ENCODE measurements at places on chromosomes 3 and 15.

DNA sequence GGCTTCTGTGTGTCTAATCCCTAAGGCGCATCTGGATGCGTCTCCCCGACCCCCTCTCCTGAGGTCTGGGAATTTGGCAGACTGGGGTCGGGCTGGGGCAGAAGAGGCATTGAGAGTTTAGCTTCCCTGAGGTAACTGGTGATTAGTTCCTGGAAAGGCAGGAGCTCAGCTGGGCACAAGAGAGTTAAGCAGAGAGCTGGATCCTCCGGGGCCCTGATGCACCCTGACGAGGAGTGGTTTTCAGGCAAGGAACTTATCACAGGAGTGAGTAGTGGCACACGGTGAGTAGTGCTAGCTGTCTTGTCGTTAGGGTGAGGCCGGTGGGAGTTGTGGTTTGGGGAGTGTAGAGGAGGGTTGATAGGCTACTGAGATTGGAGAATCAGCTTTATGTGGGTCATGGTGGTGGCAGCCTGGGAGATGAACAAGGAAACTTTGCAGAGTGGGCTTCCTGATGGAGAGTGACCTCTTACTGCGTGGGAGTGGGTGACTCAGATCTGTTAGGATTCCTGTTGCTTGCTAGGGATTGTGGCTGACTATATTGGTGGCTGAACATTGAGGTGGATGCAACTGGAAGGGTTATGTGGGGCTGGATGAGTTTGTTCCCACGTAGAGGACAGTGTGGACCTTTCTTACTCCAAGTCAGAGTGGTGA, 897 bp downstream of the RAD54L2 start:
- peak; percentile 75 for DNase-seq

DNA sequence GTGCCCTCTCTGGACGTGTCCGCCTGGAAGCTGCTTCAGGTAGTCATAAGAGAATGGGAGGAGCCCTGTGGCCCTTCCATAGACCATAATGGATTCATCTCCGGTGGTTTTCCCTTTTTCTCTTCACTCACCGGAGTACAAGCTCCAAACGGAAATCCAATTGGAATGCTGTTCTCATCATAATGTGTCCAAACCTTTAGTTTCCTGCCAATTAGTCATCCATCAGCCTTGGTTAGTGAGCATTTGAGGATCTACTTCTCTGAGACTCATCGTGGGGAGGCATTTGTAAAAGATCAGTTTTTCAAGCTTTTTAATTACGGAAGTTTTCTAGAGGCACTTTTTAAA, 34.9 kb downstream of the ABHD2 start:
- no peak for DNase-seq

DNA sequence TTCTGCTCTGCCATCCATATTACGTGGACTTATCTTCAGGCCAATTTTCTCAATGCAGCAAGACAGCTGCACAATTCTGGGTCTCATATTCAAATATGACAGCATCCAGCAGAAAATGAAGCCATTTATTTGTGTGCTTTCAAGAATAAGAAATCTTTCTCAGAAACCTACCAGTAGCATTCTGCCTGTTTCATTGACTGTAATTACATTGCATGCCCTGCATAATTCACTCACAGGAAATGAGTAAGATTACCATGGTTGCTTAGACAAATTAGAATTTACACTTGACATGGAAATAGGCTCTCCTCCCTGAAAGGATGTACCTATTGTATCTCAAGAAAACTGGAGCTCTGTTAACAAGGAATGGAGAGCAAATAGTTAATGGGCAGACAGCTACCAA, 346.6 kb upstream of the DCBLD2 start:
- DNase-seq = no peak

- DNase-seq = peak; percentile 30
Observed at GRCh38 chr15:62940755-62941361, 101.7 kb upstream of the TPM1 start.

DNA sequence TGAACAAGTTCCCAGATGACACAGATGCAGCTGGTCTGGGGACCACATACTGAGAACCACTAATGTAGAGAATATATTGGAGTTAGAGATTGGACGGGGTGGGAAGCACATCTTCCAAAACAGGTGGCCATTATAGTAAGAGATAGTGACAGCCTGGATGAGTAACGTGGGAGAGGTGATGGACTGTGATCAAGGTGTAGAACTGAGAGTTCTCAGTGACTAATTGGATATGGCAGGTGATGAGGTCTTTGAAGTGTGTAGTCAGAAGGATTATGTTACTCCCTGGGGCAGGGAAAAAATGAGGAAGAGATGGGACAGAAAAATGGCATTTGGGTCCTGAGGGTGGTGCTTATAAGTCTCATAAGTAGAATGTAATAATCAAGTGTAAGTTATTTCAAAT, 66.6 kb downstream of the KCNMB2 start:
- no peak for DNase-seq

DNA sequence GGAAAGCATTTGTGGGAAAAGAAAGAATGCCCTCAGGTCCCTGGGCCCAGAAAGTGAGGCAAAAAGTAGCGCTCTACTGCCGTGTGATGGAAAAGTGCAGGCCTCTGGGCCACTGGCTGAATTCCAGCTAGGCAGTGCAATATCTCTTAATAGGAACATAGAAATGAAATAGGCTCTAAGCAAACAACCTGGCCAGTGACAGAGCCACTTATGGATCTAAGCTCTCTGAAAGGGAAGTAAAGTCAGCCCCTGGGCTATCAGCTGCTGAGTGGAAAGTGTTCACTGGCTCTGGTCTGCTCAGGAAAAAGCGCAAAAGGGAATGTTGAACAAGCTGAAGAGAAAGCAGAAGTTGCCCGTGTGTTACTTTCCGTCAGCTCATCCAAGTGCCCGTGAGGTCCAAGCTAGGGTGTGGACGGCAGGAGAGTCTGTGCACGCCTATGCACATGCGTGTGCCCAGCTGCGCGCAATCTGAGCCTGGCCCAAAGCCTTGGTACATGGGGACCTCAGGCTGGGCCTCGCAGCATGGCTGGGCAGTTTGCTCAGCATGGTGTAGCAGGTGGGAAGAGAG, 74.0 kb upstream of the RAD18 start:
- no peak for DNase-seq

DNA sequence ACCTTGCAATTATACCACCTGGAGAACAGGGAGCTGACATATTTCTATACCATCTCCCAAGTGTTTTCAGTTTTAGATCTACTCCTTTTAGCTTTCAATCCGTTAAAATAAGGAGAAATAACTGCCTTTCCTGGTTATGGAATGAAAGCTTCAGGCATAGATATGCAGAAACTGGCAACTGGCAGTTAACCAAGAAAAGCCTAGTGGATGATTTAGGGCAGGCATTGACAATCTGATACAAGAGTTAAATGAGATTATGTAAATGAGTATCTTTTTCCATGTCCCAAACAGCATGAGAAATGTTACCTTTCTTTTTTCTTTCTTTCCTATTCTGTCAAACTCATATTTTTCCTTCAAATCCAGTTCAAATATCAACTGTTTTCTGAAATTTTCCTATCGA, 689.1 kb upstream of the DPPA4 start:
- DNase-seq = no peak

DNA sequence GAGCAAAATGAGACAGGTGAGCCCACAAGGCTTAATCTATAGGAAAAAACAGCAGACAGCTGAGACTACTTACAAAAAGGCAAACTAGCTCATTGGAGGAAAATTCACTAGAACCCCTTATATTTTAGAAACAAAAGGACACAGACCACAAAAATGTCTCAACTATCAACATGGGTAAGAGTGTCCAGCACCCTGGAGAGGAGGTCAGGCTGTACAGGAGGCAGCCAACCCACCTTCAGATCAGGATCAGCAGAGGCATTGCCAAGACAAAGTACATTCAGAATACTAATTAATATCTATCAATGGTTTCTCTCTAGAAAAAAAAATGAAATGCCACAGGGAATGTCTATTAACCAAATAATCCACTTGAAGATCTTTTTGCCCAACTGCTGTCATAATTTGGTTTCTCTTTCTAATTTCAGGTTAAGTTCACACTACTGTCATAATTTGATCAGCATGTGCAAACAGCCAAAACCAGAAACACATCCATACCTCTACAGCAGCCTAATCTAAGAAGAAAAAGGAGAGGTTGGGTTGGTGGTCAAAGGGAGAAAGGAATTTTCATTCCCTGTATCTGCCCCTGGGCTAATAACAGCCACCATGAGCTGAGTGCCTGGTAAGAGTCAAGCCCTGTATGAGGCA, 26.0 kb upstream of the THBS1 start:
- no peak for DNase-seq

GRCh38 chr3:152396867-152397266, 128.1 kb downstream of the MBNL1 start:
- no peak for DNase-seq

DNA sequence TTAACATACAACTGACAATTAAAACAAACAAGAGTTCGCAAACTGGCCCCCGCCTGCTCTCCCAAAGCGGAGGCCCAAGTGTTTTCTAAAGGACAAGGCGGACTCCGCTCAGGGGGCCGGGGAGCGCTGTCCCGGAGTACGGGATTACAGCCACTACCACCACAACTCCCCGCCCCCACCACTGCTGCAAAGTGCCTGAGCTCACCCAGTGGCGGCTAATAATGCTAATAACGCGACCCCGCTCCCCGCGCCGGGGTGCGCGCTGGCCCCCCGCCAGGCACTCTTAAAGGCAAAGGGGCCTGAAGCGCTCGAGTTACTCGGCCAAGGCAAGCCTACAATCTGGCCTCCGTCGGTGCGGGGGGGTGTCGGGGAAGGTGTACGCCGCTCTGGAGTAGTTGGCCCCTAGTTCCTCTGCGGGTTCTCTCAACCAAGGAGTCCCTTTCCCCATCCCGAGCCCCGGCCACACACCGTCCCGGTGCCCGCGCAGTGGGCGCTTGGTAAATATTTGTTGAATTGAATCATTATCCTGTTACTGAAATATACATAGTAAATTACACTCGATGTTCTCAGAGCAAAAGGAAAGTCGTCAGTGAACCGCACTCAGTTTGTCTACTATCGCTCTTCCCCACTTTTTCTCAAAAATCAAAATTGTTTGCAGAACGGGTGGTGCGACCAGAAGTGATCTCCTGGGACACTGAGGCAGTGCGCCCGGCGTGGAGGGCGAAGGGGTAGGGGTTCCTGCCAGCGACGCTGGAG, 827 bp downstream of the WNT5A start:
- DNase-seq = peak; percentile 21

DNA sequence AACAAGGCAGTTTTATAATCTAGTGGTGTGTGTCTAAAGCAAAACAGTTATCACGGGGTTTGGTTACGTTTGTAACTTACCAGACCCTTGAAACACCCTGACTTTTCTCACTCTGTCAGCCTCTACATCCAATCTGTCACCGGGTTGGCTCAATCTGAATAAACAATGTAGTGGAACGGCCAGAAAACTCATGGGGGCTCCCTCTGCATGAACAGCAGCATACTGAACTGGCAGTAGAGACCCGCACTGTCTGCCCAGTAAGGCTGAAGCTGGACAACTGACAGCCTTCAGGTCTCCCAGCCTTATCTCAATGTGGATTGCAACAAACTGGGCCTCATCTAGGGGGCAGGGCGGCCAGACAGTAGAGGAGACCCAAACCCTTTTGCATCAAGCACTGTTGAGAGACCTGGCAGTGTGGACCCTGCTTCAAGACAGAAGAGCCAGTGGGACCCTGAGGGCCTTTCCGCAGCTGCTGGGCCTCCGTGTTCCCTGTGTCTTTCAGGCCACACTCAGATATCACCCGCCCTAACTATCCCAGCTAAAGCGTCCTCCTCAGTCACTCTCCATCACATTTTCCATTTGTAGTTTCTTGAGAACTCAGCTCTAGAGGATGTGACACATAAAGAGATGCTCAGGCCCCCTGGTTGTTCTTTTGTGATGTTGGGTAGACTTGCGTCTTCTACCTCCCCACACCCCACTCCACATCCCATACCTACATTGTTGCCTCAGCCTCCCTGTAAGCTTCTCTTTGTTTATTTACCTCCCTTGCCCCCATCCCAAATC, 181.2 kb upstream of the NR2E3 start:
- no peak for DNase-seq

- DNase-seq = no peak
Observed at GRCh38 chr3:182464513-182465145, 328.7 kb upstream of the ATP11B start.

GRCh38 chr3:148150141-148150540, 547.6 kb upstream of the AGTR1 start:
- no peak for DNase-seq

GRCh38 chr3:113222451-113223086, 11.2 kb downstream of the BOC start:
- no peak for DNase-seq

DNA sequence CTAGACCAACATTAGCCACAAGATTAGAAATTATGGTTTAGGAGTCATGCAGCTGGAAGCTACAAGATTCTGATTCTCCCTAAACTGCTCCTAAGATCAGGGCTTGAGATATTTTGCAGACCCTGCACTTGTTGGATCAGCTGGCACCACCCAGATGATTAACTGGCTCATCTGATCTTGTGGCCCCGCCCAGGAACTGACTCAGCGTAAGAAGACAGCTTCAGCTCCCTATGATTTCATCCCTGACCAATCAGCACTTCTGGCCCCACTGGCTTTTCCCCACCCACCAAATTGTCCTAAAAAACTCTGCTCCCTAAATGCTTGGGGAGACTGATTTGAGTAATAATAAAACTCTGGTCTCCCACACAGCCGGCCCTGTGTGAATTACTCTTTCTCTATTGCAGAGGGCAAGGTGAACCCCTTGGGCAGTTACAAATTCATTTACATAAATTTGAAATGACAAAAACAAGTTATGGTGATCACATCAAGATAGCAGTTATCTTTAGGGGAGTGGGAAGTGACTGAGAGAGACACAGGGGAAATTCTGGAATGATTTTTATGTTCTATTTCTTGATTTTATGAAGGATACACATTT, 76.5 kb downstream of the CD200R1L start:
- peak; percentile 71 for DNase-seq

DNA sequence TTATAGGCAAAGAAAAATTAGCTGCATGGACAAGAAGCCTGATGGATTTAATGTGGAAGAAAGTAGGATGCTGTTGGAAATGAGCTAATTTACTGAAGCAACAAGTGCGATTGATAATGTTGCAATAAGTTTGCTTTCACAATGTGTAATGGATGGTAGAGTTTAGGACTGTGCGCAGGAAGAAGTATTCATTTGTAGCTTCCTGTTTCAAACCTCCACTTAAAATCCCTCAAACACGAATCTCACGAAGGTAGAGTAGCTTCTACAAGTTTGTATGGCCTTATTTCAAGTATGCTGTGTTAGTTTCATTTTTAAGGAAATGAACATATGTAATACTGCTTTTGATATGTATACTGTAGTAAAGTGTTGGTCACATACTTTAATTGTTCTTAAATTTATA, 42.3 kb downstream of the KCNH8 start:
- no peak for DNase-seq

DNA sequence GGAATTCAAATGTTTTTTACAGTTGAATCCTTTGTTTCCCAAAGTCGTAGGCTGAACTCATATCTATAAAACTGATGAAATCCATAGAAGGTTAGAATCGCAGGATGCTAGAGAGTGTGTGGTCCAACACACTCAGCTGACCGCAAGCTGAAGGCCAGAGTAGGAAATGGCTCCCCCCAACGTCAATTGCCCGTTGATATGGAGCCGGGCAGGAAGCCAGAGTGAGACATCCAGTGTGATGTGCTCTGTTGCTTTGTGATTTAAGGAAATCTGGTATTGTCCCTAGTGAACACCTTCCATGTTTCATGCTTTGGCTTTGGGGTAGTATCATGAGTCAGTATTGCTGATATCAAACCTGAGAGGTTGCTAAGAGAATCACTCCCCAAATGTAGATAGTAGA, 5.8 kb upstream of the MEX3B start:
- no peak for DNase-seq

GRCh38 chr3:28334552-28334951, 14.0 kb upstream of the ZCWPW2 start:
- no peak for DNase-seq

GRCh38 chr3:148373961-148374360, 323.7 kb upstream of the AGTR1 start:
- no peak for DNase-seq

GRCh38 chr15:41804916-41805666, 22.8 kb upstream of the JMJD7 start:
- DNase-seq = no peak
